ENCODE measurements at places on chromosomes 3 and 15.
A peak's percentile ranks its signal among the peaks of the same experiment; 100 is the strongest.

GRCh38 chr15:96234109-96234892 is 96.2 kb upstream of the NR2F2 start:
- no peak for DNase-seq

GRCh38 chr3:120418866-120419490 is 31.8 kb downstream of the FSTL1 start:
- no peak for DNase-seq

GRCh38 chr3:45929042-45929679 is 14.1 kb upstream of the CXCR6 start:
- DNase-seq: no peak

GRCh38 chr15:70111203-70112073 is 13.7 kb upstream of the TLE3 start:
- DNase-seq: peak; percentile 75

- no peak for DNase-seq
Observed at GRCh38 chr15:79122991-79123390, 32.4 kb upstream of the RASGRF1 start.

- no peak for DNase-seq
Observed at GRCh38 chr15:74786551-74787165, 4.8 kb downstream of the CSK start.

DNA sequence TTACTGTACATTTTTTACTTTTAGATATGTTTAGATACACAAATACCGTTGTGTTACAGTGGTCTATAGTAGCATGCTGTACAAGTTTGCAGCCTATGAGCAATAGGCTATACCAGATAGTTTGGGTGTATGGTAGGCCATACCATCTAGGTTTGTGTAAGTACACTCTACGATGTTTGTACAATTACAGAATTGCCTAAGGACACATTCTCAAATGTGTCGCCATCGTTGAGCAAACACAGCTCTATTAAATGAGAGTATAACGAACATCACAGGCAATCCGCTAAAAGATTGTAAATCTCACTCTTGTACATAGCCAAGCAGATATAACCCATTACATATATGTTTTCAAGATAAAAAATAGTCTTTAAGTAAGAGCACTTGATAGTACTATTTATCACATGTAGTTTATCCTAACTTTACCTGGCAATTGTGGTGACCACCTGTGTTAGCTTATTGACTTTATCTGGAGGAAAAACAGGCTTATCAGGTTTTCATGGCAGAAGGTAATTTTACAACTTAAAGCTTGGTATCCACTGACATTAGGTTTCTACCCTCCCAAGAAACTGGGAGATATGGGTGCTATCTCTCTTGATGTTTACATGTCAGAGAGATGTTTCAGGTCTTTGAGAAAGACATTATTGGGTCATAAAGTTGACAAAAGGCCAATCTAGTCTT is 898.7 kb downstream of the NSUN3 start:
- no peak for DNase-seq

DNA sequence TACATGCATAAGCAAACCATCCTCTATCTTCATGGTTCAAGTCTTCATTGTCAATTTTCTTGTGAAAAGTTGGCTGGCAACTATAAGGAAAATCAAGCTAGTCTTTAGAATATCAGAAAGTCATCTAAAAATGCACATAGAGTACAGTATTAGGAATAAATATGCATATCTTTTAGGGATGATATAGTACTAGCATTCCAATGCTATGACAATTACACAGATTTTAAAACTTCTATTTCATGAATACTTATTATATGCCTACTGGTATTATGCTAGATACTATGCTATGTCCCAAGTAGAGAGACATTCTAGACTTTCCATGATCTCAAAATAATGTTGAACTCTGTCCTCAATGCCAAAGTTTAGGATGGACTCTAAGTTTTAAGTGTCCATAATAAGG is 81.3 kb upstream of the NAALADL2 start:
- no peak for DNase-seq

GRCh38 chr3:33940736-33941135 is 142.3 kb downstream of the PDCD6IP start:
- DNase-seq: no peak

DNA sequence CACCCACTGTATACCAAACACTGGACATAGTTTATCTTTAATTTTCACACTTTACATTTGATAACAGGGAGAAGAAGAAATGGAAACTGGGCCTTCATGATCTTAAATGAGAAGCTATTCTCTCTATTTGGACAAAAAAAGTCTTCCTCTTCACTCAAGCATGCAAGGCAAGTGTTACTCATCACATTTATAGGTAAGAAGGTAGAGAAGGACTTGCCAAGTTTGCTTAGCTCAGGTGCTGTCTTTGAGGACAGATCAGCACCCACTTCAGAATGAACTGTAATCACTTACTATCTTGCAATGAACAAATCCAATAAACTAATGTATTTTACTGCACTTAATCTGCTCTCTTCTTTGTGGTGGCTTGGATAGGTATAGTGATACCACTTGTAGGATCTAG is 1.1 kb upstream of the MYH15 start:
- DNase-seq: no peak

DNA sequence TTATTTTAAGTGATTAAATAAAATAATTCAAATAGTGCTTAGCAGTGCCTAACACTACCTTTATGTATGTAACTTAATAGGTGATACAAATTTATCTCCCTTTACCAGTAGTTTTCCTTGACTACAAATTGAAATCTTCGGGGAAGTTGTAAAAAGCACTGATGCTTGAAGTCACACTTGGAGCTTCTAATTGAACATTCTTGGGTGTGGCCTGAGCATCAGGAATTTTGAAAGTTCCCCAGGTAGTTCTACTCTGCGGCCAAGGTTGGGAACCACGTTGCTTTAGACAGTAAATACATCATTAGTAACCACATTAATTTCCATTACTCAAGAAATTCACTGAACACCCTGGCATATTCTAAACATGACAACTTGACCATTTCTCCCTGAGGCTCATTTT is 351.4 kb downstream of the CNTN6 start:
- DNase-seq: no peak

DNA sequence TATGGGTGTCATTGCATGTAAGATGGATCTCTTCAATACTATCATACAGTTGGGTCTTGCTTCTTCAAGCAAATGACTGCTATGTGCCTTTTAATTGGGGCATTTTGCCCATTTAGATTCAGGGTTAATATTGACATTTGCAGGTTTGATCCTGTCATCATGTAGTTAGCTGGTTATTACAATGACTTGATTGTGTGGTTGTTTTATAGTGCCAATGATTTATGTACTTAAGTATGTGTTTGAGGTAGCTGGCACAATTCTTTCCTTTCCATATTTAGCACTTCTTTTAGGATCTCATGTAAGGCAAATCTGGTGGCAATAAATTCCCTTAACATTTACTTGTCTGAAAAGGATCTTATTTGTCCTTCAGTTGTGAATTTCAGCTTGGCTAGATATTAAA is 267.5 kb downstream of the VGLL3 start:
- no peak for DNase-seq

DNA sequence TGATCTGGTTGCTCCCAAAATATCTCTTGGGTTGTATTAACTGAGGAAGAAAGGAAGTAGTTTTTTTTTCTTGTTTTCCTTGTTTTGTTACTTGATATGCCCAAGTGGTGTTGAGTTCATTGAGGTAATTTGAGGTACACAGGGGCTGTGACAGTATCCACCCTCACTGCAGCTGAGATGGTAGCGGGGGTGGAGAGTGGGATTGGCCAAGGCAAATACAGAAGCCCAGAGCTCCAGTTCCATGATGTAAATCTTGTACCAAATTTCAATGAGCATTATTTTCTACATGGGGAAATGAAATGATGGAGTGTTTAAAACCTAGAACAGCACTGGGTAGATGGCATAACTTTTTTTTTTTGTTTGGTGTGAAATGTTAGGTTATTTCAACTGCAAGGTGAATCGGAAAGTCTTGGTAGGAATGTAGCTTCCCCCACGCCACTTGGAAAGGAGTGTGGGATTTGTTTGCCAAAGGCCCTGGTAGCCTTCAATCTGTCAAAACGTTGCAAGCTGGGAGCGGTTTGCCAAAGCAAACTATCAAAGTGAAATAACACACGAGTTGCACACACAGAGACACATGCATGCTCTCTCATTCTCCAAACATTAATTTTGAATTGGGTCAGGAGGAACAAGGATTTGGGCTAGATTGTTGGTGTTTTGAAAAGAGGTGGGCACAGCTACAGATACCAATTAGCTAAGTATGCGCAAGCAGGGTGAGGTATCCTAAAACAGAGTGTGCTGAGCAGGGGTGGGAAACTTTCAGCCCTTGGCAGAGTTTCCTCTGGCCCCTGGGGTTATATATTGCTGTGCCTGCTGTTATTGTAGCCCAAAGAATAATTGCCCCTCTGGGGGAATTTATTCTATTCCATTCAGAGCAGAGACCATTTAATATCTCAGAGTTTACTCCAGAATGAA is 34.6 kb downstream of the THSD4 start:
- DNase-seq: no peak

GRCh38 chr3:182909318-182910040 is 70.9 kb downstream of the DCUN1D1 start:
- DNase-seq: no peak

DNA sequence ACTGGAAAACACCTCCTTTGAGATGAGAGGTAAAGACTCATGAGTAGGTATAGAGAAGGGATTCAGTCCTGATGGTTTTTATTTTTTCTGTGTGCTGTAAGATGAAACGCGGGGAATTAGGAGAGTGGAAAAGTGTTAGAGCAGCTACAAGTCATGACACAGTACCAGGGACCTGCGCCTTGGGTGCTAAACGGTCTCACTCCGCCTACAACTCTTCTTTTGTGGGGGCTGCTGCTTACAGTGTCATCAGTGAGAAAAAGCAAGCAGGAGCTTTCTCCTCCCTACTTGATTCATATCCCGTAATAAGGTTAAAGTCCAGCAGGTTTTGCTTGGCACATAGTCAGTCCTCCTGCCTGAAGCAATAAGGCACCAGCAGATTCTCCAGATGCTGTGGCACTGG is 39.1 kb downstream of the RASGRP1 start:
- no peak for DNase-seq

DNA sequence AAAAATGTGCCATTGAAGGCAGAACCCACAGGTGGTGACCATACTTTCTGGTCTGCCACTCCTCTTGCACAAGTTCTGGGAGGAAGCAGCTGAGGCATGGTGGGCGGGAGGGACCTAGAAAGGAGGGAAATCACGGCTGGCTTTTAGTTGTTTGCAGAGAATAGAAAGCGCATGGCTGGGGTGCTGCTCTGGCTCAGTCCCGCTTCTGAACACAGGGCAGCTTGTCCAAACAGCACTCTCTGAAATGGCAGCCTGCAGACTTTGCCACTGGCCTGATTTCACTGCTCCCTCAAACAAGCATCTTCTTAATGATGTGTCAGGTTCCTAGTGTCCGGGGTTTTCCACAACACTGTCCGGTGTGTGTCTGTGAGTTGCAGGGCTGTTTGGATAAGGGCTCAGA is 76.7 kb downstream of the AAGAB start:
- DNase-seq: no peak

- peak; percentile 49 for DNase-seq
Observed at GRCh38 chr15:57541805-57542504, 49.7 kb upstream of the MYZAP start.

DNA sequence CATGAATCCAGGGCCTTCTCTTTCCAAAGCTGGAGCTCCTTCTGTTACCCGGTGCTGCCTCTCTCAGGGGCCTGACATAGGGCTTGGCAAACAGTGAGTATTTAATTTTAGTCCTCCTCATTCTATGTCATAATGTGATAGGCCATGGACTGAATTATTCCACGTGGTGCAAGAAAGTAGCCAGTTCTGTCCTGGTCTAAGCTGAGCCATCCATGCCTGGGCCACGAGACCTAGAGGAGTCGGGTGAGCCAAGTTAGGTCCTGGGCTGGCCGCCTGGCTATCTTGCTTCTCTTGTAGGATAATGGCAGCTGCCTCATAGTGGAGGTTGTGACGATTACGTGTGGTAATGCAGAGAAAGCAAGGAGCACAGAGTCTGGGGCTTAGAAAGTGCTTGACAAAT is 170.6 kb downstream of the FAM43A start:
- no peak for DNase-seq

GRCh38 chr15:89404023-89404422 is 69.4 kb upstream of the POLG start:
- DNase-seq: no peak

DNA sequence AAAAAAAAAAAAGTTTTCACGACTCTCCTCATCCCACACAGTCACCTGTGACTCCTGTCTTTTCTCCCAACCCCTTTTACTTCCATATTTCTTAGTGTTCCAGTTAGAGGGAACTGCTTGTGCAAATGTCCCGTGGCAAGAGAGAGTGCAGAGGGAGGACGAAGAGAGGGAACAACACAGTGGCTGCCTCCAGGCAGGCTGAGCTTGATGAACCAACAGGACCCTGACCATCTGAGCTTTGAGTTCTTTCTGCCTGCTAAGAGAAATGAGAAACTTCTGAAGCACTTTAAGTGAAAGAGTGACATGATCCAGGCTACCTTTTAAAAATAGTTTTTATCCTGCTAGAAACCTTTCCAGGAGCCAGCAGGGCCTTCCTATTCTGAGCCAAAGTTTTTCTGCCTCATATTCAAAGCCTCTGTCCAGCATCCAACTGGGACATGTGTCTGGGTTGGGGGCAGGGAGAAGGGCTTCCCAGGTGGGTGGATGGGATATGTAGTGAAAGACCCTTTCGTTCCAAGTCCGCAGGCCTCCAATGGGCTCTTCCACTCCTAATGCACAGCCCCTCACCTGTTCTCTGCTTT is 239.9 kb downstream of the OPA1 start:
- DNase-seq: no peak

- no peak for DNase-seq
Observed at GRCh38 chr3:95733336-95733735, 1081.1 kb upstream of the EPHA6 start.

DNA sequence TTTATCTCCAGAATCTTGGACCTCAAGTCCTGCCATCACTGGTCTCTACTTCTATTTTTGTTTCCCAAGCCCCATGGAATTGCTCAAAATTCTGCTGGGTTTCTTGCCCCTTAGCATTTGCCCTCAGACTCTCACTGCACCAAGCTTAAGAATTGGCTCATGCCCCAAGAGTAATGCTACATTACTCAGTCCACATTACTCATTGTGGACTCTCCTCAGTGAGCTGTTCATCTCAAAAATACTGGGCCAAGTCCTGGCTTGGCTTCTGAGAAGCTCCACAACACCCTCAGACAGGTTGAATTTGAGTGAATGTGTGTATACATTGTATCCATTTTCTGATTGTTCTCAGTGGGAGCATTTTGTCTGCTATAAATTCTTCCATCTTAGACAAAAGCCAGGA is 364.4 kb upstream of the ARHGEF26 start:
- no peak for DNase-seq

GRCh38 chr3:64289622-64290021 is 64.4 kb upstream of the PRICKLE2 start:
- DNase-seq: no peak

- DNase-seq: no peak
Observed at GRCh38 chr3:180624714-180625113, 22.8 kb downstream of the TTC14 start.

DNA sequence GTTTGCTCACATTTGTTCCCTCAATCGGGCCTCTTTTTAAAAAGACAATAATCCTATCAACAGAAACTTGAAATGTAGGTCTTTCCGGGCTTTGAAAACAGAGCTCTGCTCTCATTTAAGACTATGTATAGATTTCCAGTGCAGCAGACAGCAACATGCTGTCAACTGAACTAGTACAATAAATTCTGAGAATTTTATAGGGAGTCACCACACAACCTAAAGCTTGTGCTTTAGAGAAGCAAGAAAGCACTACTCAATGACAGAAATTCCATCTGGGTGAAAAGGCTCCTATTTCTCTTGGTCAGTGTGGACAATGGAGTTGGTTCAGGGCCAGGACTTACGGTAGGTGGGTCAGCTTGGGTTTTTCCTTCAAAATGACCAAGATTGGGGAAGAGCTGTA is 583.5 kb downstream of the ROBO1 start:
- no peak for DNase-seq
